ENCODE measurements at places on chromosomes 7 and 10.
A peak's percentile ranks its signal among the peaks of the same experiment; 100 is the strongest.

DNA sequence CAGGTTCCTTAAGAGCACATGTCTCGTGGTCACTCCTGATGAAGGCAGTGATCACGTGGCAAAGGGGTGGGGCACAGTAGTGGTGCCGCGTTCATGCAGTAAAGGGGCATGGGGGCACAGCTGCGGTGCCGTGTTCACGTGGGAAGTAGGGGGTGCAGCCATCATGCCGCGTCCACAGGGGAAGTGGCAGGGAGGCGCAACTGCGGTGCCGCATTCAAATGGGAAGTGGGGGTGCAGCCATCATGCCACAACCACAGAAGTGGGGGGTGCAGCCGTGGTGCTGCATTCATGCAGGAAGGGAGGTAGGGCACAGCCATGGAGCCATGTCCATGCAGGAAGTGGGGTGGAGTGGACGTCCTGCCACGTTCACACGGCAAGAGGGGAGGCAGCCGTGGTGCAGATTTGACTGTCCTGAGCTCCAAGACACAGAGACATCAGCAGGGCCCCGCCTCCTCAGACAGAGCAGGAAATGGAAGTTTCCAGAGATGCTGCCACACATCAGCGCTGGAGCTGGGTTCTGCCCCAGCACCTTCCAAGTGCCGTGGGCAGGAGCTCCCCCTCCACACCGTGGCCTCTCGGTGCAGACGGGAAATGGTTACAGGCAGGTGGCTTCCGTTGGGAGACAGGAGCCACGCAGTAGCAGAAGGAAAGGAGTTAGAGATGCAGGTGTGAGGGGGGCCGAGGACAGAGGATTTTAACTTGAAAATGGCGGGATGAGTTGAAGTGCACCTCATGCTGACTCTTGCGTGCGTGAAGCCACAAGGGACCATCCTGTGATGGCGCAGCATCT, 95.0 kb upstream of the DDC start:
- DNase-seq = peak; percentile 81

- DNase-seq = no peak
These were observed 8.1 kb downstream of the ATP5MF start for GRCh38 chr7:99457650-99458493.

GRCh38 chr10:61981460-61981859, 80.0 kb downstream of the ARID5B start:
- DNase-seq = no peak

DNA sequence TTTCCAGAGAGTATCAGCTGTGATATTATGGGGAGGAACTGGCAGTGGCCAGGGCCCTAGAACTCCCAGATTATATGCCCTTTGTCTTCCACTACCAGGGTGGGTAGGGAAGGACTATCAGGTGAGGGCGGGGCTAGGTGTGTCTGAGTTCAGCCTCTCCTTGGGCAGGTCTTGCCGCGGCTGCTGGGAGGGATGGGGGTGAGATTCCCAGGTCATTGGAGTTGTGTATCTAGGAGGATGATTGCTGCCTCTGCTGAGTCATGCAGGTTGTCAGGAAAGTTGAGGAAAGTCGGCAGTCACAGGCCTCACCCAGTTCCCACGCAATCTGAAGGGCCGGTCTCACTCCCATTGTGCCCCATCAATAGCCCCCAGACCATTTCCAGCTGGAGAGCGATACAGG, 185.2 kb downstream of the DKK1 start:
- DNase-seq = no peak

- no peak for DNase-seq
These were observed 24.1 kb downstream of the GPAM start for GRCh38 chr10:112159469-112159868.

GRCh38 chr7:135748770-135749169, at the start of gene FAM180A:
TSS of gene FAM180A (minus strand) at chr7:135748813. CDS start at chr7:135748580, 233 bp downstream.
- DNase-seq = no peak

- no peak for DNase-seq
These were observed 110.1 kb downstream of the JMJD1C start for GRCh38 chr10:63355682-63356081.

GRCh38 chr7:124412531-124412930, 353.1 kb downstream of the GPR37 start:
- DNase-seq = no peak

DNA sequence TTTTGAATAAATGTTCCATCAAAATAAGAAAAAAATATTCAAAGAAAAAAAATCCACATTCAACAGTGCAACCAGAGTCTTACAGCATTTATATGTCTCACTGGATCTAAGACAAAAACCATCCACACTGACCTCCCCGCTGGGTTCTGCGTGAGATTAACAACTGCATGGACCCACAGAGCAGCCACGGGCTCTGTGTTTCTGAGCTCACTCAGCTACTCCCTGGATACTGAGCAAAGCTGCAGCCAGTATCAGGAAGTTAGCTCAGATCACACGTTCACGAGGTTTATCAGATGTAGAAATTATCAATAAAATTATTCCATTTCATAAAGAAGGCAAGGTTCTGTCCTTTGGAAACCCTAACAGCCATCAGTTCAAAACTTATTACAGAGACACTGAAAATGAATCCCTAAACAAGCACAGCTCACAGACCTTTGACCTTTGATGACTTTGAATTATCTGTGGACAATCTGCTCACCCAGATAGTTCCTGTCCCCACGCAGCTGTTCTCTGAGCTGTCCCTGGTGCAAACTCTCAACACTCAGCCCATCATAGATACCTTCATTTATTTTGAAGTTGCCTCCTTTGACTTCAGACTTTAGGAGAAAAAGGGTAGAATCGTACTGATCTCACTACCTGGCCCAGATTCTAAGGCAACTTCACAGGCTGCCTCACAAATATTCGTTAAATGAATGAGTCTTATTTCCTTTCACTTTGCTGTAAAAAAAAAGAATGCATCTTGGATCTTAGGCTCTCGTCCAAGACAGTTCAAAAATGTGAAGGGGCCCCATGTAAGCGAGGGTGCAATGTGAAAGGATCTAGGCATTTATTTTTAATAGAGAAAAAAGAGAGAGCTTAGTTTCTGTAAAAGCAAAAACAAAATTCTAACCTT, 67.7 kb upstream of the SVIL start:
- DNase-seq = peak; percentile 59

- DNase-seq = no peak
These were observed 79.8 kb upstream of the ZNF716 start for GRCh38 chr7:57370066-57370738.

DNA sequence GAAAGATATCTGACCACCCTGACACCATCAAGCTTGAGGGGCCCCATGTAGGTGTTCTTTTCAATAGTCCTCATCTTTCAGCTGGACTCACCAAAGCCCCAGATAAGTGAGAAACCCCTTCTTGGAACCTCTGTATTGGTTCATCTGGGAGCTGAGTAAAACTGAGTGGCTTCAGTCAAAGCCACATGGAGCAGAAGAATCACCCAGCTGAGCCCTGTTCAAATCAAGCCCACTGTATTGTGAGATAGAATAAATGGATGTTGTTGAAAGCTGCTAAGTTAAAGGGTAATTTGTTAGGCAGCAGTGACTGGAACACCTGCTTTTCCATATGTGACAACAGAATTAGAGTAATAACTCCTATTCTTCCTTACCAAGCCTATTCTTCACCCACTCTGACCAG, 64.8 kb upstream of the SDK1 start:
- DNase-seq = no peak

DNA sequence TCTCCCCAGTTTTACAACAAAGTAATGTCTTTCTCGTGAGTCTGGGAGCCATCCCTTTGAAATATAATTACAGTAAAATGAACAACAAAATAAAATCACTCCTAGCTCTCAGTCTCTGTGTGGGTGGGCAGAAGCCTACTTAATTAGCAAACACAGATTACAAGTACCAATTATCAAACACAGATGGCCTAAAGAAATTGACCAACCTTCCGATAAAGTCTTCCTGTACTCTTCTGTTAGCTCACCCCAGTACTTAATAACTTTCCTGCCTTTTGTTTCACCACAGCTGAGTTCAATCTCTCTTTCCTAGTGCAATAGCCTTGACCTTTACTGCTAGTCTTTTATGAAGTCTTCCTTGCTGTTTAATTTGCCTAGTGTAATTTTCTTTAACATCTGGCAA, 719.2 kb upstream of the MBL2 start:
- DNase-seq = no peak

DNA sequence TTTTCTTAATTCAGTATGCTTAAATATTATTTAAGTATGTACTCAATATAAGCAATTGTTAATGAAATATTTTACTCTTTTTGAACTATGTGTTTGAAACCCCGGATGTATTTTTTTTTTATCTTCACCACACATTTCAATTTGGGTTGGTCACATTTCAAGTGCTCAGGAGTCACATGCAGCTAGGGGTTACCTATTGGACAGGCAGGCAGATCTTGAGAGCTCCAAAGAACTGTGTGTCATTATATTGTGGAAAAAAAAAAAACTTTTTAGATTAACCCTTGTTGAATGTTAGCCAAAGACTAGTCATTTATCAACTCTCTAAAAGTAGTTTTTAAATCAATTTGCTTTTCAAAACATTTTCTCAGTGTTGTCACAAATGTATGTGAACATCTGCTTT, 37.2 kb downstream of the IKZF1 start:
- DNase-seq = peak; percentile 71

GRCh38 chr10:70265032-70265689, 18.6 kb downstream of the NPFFR1 start:
- DNase-seq = no peak

DNA sequence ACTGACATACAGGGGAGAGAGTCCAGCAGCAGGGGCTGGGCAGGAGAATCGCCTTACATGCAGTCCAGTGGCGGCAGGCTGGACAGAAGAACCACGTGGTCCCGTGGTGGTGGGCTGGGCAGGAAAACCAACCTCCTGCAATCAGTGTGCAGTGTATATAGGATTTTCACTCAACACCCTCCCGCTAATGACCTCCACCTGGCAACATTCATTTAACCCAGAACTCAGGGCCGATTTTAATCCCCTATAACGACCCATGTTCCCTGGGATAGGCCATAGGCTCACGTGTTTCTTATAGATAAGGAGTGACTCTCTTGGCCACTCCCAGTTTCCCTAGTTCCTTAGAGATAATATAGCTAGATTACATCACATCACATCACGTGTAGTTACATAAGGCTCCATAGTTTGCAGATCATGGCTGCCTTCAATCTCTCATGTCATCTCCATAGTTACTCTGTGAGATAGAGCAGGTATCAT, 19.4 kb downstream of the MTURN start:
- no peak for DNase-seq
